ENCODE measurements at places on chromosomes 1 and 21.

GRCh38 chr1:71106658-71107322, 26.0 kb upstream of the ZRANB2 start:
- no peak for DNase-seq

- no peak for DNase-seq
Observed at GRCh38 chr1:166908942-166909341, 32.9 kb upstream of the TADA1 start.

DNA sequence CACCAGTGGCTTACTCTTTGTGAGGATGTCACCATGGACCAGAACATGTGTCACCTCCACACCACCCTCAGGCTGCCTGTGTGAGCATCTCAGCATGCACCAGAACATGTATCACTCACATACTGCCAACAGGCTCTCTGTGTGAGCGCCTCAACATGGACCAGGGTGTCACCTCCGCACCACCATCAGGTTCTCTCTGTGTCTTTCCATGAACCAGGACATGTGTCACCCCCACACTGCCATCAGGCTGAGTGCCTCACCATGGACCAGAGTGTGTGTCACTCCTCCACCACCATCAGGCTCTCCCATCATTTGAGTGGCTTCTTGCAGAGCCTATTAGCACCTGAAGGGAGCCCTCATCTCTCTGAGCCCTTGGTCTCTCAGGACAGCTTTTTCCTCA, 125.2 kb downstream of the ZNF648 start:
- no peak for DNase-seq

DNA sequence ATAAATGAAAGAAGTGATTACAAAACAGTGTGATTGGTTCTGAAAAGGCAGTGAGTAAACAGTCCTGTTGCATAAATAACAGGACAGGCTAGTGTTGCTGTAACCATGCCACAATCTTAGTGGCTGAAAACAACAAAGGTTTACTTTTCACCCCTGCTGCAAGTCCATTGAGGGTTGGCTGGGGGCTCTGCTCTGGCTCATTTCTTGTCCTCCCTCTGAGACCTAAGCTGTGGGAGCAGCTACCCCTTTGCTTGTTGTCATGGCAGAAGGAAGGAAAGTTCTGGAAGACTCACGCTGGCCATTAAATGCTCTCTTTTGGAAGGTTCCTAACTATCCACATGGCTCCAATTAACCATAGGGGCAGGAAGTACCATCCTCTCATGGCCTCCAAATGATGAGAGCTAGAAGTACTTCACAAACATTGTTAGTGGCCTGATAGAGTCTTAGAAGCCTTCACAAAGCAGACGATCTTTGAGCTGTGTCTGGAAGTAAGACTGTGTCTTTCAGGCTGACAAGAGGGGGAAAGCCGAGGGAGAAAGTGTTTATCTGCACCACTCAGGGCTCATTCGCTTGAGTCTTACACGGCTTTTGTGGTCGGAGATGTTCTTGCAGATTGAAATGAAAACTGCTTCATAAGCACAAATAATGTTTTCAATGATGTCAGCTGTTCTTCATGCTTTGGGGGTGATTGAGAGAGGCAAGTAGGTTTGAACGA, 11.9 kb downstream of the RCSD1 start:
- DNase-seq, result no peak

DNA sequence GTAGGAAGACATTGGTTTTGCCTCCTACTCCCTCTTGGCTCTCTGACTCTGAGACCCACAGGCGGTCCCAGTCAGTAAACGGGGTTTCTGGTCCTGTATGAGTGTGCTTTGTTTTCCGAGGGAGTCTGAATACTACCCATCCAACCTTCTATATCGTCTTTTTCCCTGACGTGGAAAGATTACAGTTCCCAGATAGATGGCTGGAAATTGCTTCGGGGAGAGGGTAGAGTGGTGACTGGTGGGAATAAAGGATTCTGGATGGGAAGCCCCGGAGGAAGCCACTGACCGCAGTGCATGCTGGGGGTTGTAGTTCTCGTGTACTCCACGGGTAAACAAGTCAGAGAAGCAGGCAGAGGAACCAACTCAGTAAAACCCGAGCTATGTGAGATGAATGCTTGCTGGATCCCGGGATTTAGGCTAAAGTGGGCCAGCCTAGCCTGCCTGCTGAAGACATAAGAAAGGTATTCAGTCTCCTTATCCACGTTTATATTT, 66.2 kb upstream of the IRF2BP2 start:
- DNase-seq, result peak; percentile 45

GRCh38 chr1:52635321-52636089, 2.5 kb downstream of the SHISAL2A start:
- no peak for DNase-seq

DNA sequence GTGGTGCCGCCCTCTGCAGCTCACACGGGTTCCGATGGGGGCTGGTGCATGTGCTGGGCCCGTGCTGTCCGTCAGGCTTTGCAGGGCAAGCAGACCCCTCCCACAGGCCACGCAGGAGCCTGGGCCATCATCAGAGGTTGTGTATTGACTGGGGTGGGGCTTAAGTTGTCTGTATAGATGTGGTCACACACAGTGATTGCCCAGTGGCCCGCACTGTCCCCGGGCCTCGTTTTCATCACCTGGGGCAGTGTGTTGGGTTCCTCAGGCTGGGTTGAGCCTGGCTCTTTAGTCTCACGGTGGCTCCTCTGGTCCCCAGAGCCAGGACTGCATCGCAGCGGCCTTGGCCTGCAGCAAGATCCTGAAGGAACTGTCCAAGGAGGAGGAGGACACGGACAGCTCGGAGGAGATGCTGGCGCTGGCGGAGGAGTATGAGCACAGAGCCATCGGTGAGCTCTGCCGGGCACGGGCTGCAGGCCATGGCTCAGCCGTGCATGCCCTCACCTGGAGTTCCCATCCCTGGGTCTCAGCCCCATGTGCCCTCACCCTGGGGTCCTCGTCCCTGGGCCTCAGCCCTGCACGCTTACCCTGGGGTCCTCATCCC, 44.1 kb downstream of the TRPM2 start:
- no peak for DNase-seq

DNA sequence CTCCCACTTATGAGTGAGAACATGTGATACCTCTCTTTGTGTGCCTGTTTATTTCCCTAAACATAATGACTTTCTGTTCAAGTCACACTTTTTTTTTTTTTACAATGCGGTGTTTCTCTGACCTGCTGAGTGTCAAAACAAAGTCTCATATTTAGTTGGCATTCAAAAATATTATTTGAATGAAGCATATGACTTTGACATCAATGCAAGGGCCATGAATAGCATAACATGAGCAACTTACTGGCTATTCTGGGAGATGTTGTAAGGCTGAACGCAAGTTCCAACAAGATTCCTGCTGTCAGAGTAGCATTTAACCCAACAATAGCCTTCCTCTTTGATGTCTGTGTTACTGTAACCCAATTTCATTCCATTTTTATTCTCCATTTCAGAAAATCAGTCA, 2.0 kb upstream of the KRTAP19-1 start:
- DNase-seq, result no peak

DNA sequence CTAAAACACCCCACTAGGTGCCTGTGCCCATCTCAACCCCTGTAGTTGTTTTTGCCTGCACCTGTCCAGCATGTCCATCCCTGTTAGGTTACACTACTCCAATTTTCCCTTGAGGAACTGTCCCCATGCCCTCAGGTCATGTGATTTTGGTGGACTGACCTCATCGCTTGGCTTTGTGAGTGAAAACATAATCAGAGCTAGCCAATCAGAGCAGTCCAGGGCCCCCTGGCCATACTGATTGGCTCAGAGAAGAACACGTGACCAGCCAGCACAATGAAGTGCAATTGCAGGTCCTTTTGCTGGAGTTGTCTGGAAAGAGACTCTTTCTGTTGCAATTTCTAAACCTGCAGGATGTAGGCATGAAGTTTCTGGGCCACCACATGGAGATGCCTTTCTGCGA, 303.3 kb upstream of the PROX1 start:
- no peak for DNase-seq

- DNase-seq, result no peak
Observed at GRCh38 chr1:89918127-89918793, 76.7 kb upstream of the ZNF326 start.

GRCh38 chr1:153547560-153548551, 1.2 kb downstream of the S100A3 start:
- no peak for DNase-seq

GRCh38 chr1:53697721-53698383, 41.1 kb downstream of the GLIS1 start:
- no peak for DNase-seq

DNA sequence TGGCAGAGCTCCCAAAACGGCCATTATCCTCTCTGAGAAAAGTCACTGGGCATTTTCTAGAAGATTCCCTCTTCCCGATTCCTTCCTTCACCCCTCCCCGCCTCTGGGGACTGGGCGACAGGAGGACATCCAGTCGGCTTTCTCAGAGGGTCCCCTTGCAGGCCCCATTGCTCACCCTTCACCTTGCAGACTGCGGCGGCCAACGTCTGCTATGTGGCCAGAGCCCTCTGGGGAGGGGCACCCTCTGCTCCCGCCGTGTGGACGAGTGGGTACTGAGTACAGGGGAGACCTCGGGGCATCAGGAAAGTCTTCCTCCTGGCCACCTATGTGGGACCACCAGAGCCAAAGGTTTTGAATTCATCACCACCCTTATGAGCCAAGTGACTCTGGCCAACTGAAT, 293.5 kb upstream of the VAMP3 start:
- no peak for DNase-seq

DNA sequence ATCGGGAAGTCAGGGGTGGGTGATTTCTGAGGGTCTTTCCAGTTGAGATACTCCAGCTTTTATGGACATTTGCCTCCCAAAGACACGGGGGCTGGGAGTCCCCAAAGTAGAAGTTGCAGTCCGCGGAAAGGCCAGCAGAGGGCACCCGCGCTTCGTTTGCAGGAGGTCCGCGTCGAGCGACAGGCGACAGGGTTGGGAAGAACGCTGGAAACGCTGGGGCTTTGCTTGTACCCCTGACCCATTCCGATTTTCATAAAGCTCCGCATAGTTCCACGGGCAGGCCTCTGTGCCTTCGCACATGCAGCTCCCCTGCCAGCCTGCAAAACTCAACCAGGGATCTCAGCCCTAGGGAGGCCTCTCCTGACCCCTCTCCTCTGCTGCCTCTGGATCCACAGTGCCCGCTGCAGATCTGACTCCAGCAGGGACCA, 44.2 kb upstream of the LAPTM5 start:
- peak; percentile 84 for DNase-seq

GRCh38 chr21:24895885-24896734, 711.2 kb downstream of the MRPL39 start:
- no peak for DNase-seq

DNA sequence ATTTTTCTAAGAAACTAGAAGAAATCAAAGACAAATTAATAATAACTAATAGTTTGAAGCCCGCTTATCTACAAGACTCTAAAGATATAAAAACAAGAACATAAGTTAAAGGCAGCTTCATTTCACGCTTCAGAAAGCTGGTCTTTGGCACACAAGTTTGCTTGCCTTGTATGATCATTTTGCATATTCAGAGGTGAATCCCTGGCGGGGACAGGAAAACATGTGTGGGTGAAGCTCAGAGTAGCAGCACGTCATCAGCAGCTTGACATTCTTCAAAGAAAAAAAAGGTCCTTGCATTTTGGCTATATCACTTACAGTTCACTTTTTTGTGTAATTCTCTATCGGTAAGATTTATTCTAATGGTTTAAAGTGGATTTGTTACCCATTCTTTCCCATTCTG, 1911.8 kb downstream of the MRPL39 start:
- DNase-seq, result no peak

GRCh38 chr1:220386494-220387195, 114.4 kb upstream of the RAB3GAP2 start:
- DNase-seq, result no peak

DNA sequence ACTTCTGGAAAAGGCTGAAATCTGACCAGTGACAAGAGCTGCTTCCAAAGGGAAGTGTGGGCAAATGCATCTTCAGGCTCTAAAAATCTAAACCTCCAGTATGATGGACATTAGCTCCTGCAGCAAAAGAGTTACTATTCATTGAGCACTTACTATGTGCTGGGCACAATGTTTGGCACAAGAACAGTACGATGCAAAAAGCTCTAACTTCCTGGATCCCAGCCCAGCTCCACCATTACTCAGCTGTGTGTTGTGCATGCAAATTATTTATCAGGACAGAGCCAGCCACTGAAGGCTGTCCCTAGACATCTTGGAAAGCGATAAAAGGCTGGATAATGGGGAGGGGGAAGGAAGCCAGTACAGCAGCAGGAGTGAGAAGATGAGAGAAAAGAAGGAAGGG, 143.5 kb downstream of the ELAVL4 start:
- no peak for DNase-seq

GRCh38 chr1:84985365-84985764, 11.5 kb downstream of the MCOLN2 start:
- no peak for DNase-seq

DNA sequence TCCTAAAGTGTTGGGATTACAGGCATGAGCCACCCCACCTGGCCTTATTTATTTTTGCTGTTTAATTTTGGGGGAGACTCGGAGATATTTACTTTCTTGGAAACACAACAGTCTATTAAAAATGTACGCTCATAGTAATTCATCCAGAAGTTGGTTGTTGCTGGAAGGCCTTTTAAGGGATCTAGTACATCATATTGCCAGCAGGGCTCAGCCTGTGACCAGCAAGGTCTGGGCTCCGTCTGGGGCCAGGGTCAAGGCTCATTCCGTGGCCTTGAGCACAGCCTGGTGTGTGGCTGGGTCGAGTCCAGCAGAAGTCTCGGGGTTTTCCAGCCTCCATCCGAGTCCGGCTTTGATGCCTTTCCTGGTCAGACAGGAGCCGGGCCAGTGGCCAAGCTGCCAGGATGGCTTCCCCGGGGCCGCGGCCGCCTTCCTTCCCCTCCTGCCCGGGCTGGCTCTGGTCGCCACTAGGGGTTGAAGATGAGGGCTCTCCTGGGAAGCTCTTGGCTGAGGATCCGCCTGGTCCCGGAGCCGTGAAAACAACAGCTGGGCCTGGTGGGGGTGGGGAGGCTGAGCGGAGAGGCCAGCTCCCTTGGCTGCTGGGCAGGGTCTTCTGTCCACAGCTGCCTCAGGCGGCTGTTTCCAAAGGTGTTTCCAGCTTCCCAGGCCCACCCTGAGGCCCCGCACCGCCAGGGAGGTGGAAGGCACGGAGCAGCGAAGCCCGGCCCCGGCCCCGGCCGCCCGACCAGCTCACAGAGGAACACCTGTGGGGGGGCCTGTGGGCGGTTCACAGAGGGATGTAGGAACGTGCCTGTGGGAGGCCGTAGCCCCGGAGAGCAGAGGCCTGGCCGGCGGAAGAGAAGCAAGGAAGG, 5.1 kb upstream of the VWA1 start:
- DNase-seq, result no peak

DNA sequence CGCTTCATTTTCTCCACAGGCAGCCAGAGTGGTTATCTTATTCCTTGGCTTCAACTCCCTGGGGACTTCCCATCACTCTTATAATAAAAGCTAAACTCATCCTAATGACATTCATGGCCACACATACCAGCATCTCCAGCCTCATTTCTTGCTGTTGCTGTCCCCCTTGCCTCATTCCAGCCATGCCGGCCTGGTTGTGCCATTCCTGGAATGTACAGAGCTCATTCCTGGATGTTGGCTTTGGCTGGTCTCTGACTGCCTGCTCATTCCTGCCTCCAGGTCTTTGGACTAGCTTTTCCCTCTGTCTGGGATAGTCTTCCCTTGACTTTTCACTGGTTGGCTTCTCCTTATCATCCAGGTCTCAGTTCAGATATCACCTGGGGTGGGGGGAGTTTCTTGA, 2.4 kb upstream of the PEF1 start:
- DNase-seq, result no peak

GRCh38 chr1:116560704-116561490, 9.9 kb downstream of the CD58 start:
- DNase-seq, result no peak

Measured in stimulated activated CD4-positive, alpha-beta T cell treated with anti-CD3 and anti-CD28 coated beads, Interleukin-12 subunit alpha, Interleukin-12 subunit beta, amount 100 ng/mL, for 4 hours (primary cell).